ENCODE measurements at places on chromosomes 16 and 17.

DNA sequence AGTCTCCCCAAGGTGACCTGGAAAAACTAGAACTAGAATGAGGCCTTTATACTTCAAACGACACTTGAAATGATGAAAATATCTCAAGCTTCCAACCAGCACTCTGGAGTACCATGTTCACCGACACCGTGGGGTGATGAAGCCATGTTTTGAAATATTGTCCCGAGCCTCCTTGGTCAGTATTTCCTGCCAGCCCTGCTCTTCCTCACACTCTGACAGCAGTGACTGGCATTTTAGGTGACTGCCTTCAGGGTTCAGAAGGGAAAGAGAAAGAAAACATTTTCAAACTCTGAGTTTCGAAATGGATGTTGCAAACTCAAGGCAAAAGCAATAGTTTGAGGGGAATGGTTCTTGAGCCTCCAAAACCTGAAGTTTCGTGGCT lies 39.3 kb upstream of the IRX6 start:
- no peak for DNase-seq

GRCh38 chr16:13245713-13246377 lies 344.4 kb downstream of the SHISA9 start:
- no peak for DNase-seq

GRCh38 chr16:87806641-87807546 lies 41.1 kb upstream of the KLHDC4 start:
- DNase-seq, result peak; percentile 83

- no peak for DNase-seq
Measured at GRCh38 chr17:42088736-42089135, 9.5 kb downstream of the ZNF385C start.

- peak; percentile 89 for DNase-seq
Measured at GRCh38 chr16:68658341-68658973, 13.3 kb downstream of the CDH3 start.

GRCh38 chr17:2022647-2023240 lies 2.4 kb downstream of the RTN4RL1 start:
- no peak for DNase-seq

- DNase-seq, result peak; percentile 35
Measured at GRCh38 chr17:75273977-75274708, 3.1 kb upstream of the MIF4GD start.
